ENCODE measurements at places on chromosomes 6 and 20.

- DNase-seq, result peak; percentile 76
Measured at GRCh38 chr6:154474648-154475428, 35.6 kb downstream of the CNKSR3 start.

DNA sequence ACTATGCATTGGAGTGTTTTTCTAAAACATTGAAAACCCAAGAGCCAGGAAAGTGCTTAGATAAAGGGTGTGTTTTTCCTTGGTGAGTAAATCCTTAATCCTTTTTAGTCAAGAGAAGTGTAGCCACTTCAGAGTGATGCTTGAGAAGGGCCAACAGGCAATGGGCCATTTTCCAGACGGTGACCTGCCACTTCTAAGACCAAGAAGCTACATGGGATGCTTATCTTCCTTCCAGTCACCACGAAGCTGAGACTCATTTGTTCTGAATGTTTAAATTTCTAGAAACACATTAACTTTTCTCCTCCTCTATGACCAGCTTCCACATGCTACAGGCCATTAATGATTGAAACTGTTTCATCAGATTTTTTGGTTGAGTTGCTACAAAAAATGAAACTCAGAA lies 34.4 kb upstream of the NHSL1 start:
- DNase-seq, result no peak

- DNase-seq, result no peak
Measured at GRCh38 chr6:115415378-115415777, 645.3 kb downstream of the FRK start.

DNA sequence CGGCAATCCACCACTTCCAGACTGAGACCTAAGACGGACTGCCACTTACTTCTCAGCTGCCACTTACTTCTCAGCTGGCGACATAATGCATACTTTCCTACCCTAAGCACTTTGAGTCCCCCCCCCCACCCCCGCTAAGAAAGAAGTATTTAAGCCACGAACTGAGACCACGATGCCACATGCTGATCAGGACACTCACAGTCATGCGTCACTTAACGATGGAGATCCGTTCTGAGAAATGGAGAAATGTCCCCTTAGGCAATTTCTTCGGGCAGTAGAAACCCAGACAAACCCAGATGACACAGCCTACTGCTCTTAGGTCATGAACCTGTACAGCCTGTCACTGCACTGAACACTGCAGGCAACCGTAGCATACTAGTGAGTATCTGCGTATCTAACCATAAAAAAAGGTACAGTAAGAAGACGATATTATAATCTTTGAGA lies 690 bp downstream of the IFNGR1 start:
- DNase-seq, result peak; percentile 97

- peak; percentile 75 for DNase-seq
Measured at GRCh38 chr6:113695516-113695915, 161.6 kb upstream of the MARCKS start.

DNA sequence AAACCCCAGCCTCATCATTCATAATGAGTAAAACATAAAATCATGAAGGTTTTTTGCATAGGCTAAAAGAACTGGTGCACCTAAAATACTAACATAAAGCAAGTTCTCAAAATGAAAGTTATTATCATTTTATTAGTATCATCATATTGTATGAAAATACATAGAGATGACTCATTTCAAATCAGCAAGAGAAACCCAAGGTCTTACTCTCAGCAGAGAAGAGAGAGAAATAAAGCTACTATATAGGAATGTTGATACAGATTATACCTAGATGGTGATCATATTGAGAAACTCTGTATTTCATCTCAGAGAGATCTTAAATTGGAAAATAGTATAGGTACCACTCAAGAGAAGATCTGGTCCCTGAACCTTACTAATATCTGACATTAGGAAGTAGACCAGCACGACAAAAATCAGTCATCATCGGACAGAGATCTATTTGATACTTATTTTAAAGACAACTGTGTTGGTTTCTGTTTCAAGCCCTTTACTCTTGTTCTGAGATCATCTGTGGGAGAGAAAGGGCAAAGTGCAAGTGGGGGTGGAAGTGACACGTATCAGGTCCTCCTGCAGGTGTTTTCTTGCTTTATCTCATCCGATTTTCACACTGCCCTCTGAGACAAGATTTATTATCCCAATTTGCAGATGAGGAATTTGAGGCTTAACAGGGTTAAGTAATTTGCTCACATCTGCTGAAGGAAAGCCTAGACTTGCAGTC lies 532.3 kb downstream of the MAFB start:
- DNase-seq, result no peak
